ENCODE measurements at places on chromosomes 4 and X.

DNA sequence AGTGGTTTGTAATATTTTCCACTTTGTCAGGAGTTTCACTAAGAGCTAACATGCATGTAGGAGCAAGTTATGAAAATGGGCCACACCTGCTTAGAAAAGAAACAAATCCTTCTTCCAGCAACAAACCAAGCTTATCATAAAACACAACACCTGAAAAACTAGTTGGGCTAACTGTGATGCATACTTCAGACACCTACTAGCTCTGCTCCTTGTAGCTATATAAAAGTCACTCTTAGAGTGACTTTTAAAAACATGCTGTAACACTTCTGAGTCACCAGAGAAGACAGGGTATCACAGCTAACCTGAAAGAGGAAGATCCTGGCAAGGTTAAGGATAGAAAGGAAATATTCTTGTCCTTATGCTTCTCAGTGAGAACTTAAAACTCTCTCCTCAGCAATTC lies 3.6 kb upstream of the SLAIN2 start:
- DNase-seq, result no peak

DNA sequence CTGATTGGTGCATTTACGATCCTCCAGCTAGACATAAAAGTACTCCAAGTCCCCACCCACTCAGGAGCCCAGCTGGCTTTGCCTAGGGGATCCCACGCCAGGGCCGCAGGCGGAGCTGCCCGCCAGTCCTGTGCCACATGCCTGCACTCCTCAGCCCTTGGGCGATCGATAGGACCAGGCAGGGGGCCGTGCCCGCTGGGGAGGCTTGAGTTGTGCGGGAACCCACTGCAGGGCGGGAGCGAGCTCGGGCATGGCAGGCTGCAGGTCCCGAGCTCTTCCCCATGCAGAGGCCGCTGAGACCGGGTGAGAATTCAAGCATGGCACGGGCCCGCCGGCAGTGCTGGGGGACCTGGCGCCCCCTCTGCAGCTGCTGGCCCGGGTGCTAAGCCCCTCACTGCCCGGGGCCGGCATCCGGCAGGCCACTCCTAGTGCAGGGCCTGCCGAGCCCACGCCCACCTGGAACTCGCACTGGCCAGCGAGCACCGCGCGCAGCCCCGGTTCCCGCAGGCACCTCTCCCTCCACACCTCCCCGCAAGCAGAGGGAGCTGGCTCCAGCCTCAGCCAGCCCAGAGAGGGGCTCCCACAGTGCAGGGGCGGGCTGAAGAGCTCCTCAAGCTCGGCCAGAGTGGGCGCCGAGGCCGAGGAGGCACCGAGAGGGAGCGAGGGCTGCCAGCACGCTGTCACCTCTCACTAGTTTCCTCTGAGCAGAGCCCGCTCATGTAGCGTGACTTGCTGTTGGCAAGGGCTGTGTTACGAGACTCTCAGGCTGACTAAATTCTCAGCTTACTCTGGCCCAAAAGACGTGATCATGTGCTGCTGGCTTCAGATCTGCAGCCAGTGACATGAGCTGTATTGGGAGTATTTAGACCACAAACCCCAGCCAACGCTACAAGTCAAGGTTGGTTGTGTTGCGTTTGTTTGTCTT lies 87.5 kb downstream of the TRAPPC11 start:
- no peak for DNase-seq

- DNase-seq, result peak; percentile 66
Measured at GRCh38 chr4:153153339-153153871, 50.8 kb upstream of the TRIM2 start.

DNA sequence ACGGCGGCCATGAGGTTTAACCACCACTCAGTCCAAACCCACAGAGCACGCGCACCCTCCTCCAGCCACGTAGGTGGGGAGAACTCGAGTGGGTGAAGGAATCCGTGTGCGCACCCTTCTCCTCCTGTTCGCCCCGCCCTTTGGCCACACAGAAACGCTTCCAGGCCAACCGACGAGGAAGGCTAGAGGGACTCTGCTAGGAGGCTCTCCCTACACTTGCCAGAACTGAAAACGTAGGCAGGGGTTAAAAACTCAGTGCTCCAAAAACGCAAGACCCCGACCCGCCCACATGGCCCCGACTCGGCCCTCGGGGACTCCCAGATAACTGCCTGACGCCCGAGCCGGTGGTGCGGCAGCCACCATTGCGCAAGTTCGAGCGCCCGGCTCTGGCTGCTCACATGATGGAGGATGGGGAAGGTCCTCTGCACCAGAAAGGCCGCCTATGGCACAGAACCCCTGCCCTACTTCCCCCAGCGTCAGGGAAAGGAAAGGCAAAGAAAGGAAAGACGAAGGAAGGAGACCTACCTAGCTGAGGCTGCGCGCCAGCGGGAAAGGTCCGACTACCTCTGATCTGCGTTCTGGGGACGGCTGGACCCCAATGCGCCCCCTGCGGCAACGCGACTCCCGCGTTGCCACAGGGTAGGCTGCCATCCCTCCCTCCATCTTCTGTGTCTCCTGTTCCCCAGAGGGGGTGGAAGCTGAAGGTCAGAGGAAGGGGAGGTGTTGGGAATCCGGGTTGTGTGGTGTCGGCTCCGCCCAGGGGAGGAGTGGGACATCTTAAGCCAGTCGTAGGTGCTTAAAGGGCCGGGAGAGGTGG lies 201.9 kb upstream of the AGTR2 start:
- peak; percentile 76 for DNase-seq

DNA sequence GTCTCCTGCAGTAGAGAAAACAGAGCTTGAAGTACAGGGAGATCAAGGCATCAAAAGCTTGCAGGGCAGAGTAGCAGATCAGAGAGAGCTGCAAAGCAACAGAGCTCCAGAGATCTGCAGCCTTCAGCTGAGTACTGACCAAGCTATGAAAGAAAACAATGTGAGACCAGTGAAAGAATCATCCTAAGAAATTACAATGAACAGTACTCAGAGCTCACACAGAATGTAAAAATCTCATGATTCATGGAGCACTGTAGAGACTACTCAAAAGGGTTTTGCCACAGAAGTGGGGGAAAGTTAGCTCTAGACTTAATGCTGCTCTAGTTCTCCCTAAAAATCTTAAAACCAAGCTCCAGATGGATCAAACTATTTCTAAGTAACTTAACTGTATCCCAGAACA lies 80.0 kb upstream of the MAB21L2 start:
- DNase-seq, result no peak

DNA sequence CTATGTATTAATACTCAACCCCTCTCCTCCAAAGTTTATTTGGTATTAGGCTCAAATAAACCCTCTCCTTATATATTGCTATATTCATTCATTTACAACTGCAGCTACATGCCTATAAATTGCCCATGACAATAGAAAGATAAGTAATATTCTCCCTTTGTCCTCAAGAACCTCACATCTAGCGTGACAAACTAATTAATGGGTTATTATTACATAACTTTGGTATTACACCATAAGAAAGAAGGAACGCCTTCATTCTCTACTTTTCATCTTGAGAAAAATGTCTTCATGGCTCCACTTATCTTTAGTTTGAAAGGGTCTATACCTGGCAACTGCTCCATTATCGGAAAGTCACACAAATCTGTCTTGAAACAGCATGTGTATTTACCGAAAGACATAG lies 157.7 kb upstream of the RASGEF1B start:
- no peak for DNase-seq

DNA sequence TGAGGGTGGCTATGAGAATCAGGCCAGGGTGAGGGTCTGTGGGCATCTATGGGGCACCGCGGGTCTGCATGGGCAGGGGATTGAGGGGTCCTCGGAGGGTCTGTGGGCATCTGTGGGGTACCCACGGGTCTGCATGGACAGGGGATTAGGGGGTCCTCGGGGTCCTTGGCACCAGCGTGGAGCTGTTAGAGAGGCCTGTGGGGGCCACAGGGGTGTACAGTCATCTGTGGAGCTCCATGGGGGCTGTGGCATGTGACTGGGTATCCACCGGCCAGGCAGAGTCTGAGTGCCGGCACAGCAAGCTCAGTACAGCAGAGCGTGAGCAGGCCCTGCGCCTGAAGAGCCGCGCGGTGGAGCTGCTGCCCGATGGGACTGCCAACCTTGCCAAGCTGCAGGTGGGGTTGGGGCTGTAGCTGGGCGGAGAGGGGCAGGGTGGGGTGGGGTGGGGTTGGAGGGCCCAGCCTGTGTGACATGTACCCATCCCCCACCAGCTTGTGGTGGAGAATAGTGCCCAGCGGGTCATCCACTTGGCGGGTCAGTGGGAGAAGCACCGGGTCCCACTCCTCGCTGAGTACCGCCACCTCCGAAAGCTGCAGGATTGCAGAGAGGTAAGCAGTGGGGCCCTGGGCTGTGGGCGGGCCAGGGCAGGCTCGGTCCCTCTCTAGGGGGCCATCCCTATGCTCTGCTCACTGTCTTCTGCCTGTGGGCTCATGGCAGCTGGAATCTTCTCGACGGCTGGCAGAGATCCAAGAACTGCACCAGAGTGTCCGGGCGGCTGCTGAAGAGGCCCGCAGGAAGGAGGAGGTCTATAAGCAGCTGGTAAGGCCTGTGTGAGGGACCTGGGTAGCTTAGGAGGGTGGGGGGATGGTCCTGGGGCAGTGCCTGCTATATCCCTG lies 12.9 kb downstream of the CCDC22 start:
- DNase-seq, result no peak

DNA sequence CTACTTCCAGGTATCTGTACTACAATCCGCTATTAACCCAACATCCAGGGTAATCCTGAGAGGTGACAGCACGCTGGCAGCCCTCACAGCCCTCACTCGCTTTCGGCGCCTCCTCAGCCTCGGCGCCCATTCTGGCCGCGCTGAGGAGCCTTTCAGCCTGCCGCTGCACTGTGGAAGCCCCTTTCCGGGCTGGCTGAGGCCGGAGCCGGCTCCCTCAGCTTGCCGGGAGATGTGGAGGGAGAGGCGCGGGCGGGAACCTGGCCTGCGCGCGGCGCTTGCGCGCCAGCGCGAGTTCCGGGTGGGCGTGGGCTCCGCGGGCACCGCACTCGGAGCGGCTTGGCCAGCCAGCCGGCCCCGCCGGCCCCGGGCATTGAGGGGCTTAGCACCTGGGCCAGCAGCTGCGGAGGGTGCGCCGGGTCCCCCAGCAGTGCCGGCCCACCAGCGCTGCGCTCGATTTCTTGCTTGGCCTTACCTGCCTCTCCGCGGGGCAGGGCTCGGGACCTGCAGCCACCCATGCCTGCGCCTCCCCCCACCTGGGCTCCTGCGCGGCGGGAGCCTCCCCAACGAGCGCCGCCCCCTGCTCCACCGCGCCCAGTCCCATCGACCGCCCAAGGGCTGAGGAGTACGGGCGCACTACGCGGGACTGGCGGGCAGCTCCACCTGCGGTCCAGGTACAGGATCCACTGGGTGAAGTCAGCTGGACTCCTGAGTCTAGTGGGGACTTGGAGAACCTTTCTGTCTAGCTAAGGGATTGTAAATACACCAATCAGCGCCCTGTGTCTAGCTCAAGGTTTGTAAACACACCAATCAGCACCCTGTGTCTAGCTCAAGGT lies 87.3 kb downstream of the PRSS12 start:
- DNase-seq, result no peak

GRCh38 chr4:56995525-56995924 lies 16.8 kb downstream of the POLR2B start:
- DNase-seq, result no peak
